Activated naive CD8-positive, alpha-beta T cell treated with anti-CD3 and anti-CD28 coated beads, Interleukin-2, amount 10 ng/mL, durations not matched to agents 7 days and 5 days (primary cell): ENCODE measurements at places on chromosomes 7 and 10.

- H3K27ac ChIP-seq, result no peak overlapping the region
- H3K4me3 ChIP-seq, result no peak overlapping the region
- H3K36me3 ChIP-seq, result no peaks in the 10 kb centered on the region
- H3K27me3 ChIP-seq, result peaks cover 4% of the 10 kb centered on the region
- H3K4me1 ChIP-seq, result no peaks in the 10 kb centered on the region
Measured at GRCh38 chr7:42107484-42108240, 129.3 kb downstream of the GLI3 start.

DNA sequence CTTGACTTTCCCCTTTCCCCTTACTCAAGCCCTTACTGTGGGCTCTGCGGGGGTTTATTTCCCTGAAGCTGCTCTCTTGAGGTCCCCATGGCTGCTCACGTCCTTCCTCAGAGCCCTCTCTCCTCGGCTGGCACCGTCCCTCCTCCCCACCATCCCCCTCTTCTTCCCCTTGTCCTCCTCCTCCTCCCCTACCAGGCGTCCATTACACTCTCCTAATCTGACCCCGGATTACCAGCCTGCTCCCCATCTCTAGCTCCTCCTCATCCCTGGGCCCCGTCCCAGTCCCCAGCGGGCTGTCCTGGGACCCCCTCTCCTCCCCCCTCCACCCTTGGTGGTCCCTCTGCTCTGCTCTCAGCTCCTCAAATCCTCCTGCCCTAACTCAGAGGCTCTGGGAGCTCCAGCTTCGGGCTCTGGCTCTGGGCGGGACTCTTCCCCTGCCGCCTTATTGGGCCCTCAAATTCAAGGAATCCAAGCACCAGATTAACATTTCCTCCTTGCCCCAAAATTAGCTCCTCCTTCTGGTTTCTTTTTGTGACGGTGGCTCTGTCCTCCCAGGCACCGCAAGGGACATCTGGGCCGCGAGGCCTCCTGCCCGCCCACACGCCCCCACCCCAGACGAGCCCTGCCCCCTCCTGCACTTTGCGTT is 48.5 kb upstream of the LEP start:
- no peak for DNase-seq
- no peak overlapping the region for H3K4me3 ChIP-seq
- H3K27me3 ChIP-seq, result peaks cover 23% of the 10 kb centered on the region
- no peaks in the 10 kb centered on the region for H3K4me1 ChIP-seq

- peak overlapping the region; percentile 91 for H3K4me3 ChIP-seq
- peaks cover 14% of the 10 kb centered on the region for H3K4me1 ChIP-seq
- H3K27me3 ChIP-seq, result no peaks in the 10 kb centered on the region
- H3K27ac ChIP-seq, result peak overlapping the region; percentile 85
- no peak for DNase-seq
Measured at GRCh38 chr7:1569016-1569415, 816 bp downstream of the PSMG3 start.

GRCh38 chr10:11993834-11994468 is 48.7 kb downstream of the UPF2 start:
- peak overlapping the region; percentile 49 for H3K27ac ChIP-seq
- DNase-seq, result no peak
- H3K4me3 ChIP-seq, result no peak overlapping the region
- peaks cover 10% of the 10 kb centered on the region for H3K4me1 ChIP-seq

GRCh38 chr10:97042716-97043562 is 142.8 kb downstream of the SLIT1 start:
- H3K4me3 ChIP-seq, result no peak overlapping the region
- peak; percentile 14 for DNase-seq
- peaks cover 3% of the 10 kb centered on the region for H3K4me1 ChIP-seq
- H3K27ac ChIP-seq, result no peak overlapping the region
- H3K27me3 ChIP-seq, result peaks cover 4% of the 10 kb centered on the region
- H3K36me3 ChIP-seq, result no peaks in the 10 kb centered on the region

- no peak for DNase-seq
- no peaks in the 10 kb centered on the region for H3K36me3 ChIP-seq
- H3K27me3 ChIP-seq, result no peaks in the 10 kb centered on the region
Measured at GRCh38 chr7:51789489-51789888, 472.9 kb upstream of the COBL start.

DNA sequence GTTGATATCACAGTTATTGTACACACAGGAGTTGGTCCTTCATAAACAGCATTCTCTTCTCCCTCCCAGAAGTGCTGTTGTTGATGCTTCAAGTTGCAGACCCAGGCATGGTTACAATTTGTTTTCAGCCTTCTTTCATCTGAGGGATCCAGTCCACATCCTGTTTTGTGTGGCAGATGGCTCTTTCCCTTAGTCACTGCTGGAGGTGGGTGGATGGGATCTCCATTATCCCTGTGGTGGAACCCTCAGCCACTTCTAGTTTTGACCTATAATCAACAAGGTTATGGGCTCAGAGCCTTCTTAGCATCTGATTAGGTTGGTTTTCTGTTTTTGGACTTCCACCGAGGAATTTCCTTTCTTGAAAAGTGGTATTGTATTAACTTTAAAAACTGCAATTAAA is 214.2 kb downstream of the SH2D4B start:
- no peaks in the 10 kb centered on the region for H3K4me1 ChIP-seq
- H3K4me3 ChIP-seq, result no peak overlapping the region
- H3K36me3 ChIP-seq, result no peaks in the 10 kb centered on the region
- no peak for DNase-seq
- peaks cover 10% of the 10 kb centered on the region for H3K27me3 ChIP-seq

DNA sequence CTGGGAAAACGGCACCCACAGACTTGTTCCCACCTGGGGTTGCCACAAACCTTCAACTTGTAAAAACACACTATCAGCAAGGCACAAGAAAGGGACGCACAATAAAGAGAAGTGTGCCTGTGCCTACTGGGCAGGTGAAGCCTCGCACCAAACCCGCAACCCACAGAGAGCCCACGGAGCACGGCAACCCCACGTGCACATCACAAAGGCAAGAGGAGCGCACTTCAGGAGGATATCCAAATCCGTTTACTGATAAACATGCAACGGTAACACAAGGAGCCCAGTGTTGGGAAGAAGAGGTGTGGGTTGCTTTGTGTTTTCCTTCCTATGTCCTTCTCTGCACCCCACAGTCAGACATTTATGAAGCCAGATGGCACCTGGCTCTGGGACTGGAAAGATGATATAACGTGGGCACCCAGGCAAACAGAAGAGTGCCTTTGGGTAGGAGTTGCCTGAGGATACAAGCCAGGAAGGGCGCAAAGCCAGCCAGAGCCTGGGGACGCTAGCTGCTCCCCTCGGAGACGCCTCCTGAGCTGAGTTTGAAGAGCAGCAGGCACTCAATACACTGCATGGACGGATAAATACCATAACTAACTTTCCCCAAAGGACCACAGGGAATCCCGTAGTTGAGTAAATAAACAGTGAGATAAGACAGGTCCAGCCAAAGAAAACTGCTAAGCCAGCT is 41.6 kb downstream of the TCERG1L start:
- DNase-seq, result no peak
- no peak overlapping the region for H3K27ac ChIP-seq

DNA sequence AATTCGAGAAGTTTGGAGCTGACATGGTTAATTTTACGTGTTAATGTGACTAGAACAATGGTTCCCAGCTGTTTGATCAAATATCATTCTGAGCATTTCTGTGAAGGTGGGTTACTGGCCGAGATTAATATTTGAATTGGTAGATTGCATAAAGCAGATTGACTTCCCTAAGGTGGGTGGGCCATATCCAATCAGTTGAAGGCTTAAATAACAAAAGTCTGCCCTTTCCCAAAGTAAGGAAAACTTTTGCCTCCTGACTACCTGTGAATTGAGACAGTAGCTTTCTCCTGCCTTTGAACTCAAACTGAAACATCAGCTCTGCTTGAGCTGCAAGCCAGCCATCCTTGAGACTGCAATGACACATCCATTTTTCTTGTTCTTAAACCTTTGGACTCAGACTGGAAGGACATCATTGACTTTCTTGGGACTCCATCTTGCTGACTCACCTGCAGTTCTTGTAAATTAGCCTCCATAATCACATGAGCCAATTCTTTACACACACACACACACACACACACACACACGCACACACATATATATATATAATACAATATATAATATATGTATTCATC is 63.1 kb upstream of the LRRTM3 start:
- no peak for DNase-seq
- no peaks in the 10 kb centered on the region for H3K4me1 ChIP-seq
- H3K36me3 ChIP-seq, result no peaks in the 10 kb centered on the region
- no peak overlapping the region for H3K27ac ChIP-seq
